B cell (primary cell): ENCODE measurements at places on chromosomes 7 and 10. TPM values are rescaled to one million over a fixed set of nuclear protein-coding genes. Genes with fewer than 3 reads are reported as not detected.

GRCh38 chr10:130816116-130816901 lies 495.2 kb downstream of the TCERG1L start:
- DNase-seq = no peak
- no peak overlapping the region for H3K27ac ChIP-seq
- H3K4me3 ChIP-seq = no peak overlapping the region
- no peaks in the 10 kb centered on the region for H3K27me3 ChIP-seq
- no peaks in the 10 kb centered on the region for H3K4me1 ChIP-seq
- H3K36me3 ChIP-seq = no peaks in the 10 kb centered on the region

GRCh38 chr7:36289833-36290661 lies 99.6 kb upstream of the ANLN start:
- H3K4me1 ChIP-seq = peaks cover 46% of the 10 kb centered on the region
- no peak for DNase-seq
- H3K4me3 ChIP-seq = no peak overlapping the region
- H3K36me3 ChIP-seq = no peaks in the 10 kb centered on the region

DNA sequence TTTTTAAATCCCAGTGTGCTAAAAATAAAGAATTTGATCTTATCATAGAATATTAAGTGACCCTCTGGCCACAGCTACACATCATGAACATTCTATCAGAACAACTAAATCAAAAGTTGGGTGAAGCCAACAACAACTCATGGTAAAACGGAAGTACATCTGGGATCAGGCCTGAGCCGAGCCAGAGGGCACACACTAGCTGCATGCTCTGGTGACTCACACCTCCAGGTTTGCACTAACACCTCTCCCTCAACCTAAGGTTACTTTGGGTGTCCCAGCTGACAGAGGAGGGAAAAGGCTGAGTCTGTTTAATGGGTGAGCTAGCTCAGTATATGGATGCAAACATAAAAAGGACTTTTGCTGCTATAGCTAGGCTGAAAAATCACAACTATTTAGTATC lies 281.6 kb downstream of the HGF start:
- no peak for DNase-seq
- no peaks in the 10 kb centered on the region for H3K27me3 ChIP-seq
- H3K4me3 ChIP-seq = no peak overlapping the region
- no peaks in the 10 kb centered on the region for H3K36me3 ChIP-seq
- no peaks in the 10 kb centered on the region for H3K4me1 ChIP-seq

- no peaks in the 10 kb centered on the region for H3K36me3 ChIP-seq
- H3K27me3 ChIP-seq = no peaks in the 10 kb centered on the region
- DNase-seq = no peak
- peaks cover under 1% of the 10 kb centered on the region for H3K4me1 ChIP-seq
Observed at GRCh38 chr10:46305986-46306385, 19.2 kb downstream of the ANTXRL start.

Gene STEAP1B
- 8.8 and 9.1 TPM in 2 replicates for total RNA-seq

Gene DBNL
- total RNA-seq = 311 and 335 TPM in 2 replicates

Gene RBP3
- not detected in 2 replicates for total RNA-seq

DNA sequence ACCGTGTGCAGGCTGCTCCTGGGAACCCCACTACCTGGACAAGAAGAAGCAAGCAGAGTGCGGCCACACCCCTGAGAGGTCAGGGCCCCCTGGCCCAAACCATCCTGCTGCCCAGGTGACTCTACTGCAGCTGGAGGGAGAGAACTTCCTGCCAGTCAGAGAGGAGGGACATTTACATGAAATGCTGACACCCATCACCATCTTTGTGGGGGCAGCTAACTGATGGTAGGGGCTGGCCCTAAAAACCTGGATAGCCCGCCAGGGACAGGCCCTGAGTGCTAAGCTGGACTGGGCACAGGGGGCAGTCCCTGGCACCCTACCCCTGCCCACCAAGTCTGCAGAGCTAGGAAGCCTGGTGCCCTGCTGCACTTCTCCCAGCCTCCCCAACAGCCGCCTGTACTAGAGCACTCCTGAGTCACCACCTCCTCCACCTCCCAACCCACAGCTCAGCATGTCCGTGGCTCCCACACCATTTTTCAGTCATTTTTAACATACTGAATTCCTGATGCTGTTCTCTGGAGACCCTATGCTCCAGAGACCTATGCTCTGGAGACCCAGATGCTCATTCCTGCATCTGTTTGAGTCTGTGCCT lies 27.5 kb downstream of the DPCD start:
- peaks cover 19% of the 10 kb centered on the region for H3K4me1 ChIP-seq
- no peaks in the 10 kb centered on the region for H3K27me3 ChIP-seq
- no peak overlapping the region for H3K27ac ChIP-seq

Gene TRIL
- not detected in 2 replicates for total RNA-seq

GRCh38 chr10:48806342-48806741 lies 121.7 kb downstream of the WDFY4 start:
- H3K4me3 ChIP-seq = no peak overlapping the region
- H3K27me3 ChIP-seq = no peaks in the 10 kb centered on the region
- no peak for DNase-seq
- H3K36me3 ChIP-seq = peaks cover 91% of the 10 kb centered on the region
- peaks cover 42% of the 10 kb centered on the region for H3K4me1 ChIP-seq
- peak overlapping the region; percentile 95 for H3K27ac ChIP-seq
